RWPE1 (cell line): ENCODE measurements at places on chromosomes 2 and 18.

- no peak for DNase-seq
Measured at GRCh38 chr2:181123798-181124231, 143.4 kb downstream of the UBE2E3 start.

DNA sequence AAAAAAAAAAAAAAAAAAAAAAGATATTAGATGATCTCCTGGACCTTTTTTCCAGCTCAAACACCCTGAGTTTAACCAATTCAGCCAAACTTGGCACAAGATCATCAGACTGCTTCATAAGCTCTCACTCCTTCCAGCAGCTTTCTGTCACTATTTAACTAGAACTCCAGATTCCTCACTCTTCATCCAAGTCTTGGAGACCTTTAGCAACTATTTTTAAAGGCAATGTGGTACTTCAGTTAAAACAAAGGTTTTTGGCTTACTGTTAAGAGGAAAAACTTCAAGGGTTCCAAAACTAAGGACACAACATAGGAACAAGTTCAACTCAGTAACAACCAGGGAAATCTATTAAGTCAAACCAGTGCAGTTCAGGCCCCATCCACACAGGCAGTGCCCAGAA is 23.2 kb downstream of the LAMA1 start:
- no peak for DNase-seq

GRCh38 chr2:207939342-207940108 is 85.8 kb downstream of the PLEKHM3 start:
- peak; percentile 9 for DNase-seq

GRCh38 chr2:142100139-142100873 is 30.5 kb downstream of the LRP1B start:
- no peak for DNase-seq

GRCh38 chr2:162734866-162735265 is 103.7 kb downstream of the KCNH7 start:
- DNase-seq, result no peak

DNA sequence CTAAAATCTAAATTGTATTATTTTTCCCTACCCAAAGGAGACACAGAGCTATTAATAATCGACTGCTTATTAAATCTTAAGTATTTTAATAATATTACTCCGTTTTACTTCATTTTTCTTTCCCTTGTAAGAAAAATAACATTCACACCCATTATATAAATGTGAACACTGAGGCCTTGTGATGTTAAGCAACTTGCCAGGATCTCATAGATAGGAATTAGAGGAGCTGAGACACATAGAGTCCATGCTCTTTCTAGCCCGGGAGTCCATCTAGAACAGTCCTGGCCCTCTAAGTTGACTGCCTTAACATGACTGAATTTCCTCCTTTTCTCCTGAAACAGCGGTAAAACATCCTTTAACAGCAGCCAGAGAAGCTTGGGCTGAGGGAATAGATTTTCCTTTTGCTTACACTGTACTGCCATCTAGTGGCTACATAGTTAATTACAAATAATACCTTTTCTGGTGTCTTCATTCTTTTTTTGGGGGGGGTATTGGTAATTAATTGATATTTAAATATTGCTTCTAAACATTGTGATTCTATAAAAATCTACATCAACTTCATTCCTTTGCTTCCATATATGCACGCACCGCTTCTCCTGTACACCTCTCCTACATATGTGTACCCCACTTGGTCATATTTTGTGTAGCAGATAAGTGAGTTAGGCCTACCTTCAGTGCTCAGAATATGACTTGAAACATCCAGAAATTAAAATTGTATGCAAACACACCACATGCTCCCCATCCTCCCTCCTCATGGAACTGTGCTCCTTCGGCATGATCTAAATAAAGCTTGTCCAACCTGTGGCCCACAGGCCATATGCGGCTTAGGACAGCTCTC is 125.8 kb upstream of the HNMT start:
- DNase-seq, result peak; percentile 73

DNA sequence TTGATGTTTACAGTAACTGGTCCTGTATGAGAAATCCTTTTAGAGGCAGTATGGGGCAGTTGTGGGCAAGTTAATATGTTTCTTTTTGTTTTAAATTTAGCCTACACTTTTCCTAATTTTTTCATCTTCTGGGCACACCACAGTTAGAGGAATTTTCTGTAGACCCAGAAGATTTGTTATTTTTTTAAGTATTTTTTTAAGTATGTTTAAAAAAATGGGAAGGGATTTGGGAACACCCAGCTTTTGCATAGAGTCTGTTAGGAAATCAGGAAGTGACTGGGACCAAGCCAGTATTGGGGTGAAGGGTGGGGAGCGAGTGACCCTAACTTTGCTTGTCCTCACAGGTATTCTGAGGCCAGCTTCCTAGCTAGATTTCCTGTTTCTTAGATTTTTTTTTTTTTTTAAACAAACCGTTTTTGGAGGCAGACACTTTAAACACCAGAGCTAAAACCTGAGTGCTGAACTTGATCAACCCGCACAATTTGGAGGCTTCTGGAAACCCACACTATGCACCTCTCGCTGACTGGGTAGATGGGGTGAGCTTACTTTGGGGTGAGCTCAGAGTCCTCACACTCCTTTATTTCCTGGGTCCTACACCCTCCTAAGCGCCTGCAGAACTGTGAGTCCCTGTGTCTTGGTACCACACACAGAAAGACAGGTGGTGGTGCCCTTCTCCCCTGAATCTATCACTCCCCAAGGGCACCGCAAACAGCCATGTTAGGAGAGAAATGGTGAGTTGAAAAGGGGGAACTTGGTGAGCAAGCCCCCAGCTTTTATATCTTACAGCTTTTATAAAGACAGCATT is 5.2 kb downstream of the GATA6 start:
- no peak for DNase-seq

GRCh38 chr2:212299333-212299732 is 239.3 kb downstream of the ERBB4 start:
- no peak for DNase-seq

DNA sequence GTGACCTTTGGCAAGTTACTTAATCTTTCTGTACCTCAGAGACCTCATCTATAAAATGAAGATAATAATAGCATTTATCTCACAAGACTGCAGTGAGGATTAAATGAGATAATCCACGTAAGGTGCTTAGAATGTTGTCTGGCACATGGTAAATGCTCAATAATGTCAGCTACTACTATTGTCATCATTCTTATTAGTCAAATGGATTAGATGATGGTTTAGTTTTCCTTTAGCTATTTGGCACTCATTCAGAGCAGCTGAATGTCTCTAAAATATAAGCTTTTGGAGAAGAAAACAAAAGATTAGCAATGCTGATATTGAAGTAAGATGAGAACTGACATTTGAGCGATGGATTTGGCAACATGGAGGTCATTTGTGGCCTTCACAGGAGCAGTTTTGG is 125.1 kb downstream of the AQP4 start:
- DNase-seq, result no peak

DNA sequence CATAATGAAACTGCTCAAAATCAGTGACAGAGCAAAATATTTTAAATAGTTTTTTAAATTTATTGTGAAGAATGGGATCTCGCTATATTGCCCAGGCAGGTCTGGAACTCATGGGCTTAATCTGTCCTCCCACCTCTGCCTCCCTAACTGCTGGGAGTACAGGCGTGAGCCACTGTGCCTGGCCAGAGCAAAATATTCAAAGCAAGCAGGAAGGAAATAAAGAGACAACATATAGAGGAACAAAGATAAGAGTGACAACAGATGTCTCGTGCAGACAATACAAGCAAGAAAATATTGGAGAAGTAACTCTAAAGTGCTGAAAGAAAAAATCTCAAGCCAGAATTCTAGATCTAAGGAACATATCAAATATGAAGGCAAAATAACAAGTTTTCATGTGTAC is 5.0 kb upstream of the SCLY start:
- no peak for DNase-seq

DNA sequence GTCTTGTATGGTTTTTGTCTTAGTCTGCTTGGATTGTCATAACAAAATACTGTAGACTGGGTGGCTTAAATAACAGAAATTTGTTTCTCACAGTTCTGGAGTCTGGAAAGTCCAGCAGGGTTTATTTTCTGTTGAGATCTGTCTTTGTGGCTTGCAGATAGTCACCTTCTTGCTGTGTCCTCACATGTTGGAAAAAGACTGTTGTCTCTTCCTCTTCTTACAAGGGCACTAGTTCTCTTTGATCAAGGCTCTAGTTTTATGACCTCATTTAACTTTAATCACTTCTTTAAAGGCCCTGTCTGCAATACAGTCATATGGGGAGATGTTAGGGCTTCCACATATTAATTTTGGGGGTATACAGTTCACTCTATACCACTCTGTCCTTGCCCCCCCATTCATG is 56.5 kb downstream of the NBEAL1 start:
- no peak for DNase-seq

DNA sequence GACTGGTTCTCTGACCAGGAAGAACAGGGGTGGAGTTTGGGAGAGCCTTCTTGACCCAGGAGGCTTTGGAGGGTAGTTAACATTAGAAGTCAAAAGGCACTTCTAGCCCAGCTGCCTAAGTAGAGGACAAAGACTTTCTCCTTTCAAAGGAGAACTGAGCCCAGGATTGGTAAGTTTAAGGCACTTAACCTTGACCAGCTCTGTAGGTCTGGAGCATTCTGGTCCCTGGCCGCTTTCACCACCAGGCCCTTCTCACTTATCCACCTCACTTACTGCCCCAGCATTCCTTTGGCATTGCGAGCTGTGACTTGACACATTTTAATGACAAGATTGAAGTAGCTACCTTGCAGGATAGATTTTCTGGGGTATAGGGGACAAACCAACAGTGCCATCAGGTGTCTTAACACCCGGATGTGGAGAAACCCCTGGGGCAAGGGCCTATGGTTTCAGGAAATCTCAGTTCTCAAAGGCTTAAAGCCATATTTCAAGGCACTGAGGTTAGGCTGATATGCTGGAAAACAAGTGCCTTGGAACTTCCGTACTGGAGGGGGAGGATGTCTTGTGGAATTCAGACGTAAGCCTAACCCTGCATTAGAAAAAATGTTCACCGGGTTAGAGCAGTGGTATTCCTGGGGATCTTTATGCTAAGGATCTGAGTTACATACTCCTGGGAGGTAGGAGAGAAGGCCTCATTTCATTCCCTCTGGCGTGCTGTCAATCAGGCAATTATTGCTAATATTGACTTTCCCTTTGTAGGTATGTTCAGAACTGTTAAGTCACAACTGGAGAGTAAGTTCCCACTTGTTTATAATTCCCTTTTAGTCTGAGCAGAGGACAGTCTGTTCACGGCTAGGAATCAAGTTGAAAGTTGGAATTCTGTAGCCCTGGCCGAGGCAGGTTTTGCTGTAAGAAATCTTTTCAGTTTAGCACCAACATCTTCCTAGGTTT is 4.3 kb downstream of the C2orf68 start:
- no peak for DNase-seq

- no peak for DNase-seq
Measured at GRCh38 chr2:196962325-196962724, 35.8 kb upstream of the PGAP1 start.

DNA sequence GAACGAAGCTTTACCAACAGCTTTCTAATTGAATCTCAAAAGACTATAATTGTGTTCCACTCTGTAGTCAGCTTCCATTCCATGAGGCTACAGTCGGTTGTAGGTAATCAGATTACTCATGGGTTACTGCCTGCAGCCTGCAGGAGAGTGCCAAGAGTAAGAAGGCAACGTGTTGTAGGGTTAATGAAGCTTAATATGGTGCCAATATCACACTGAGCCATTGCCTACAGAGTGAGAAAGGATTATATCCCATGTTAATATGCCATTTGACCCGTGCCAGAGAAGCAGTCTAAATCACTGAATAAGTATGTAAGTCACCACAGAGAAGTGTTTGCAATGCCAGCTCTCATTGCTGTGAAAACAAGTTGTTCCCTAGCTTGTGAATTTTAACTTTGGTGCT is 734.5 kb upstream of the ACVR2A start:
- no peak for DNase-seq

DNA sequence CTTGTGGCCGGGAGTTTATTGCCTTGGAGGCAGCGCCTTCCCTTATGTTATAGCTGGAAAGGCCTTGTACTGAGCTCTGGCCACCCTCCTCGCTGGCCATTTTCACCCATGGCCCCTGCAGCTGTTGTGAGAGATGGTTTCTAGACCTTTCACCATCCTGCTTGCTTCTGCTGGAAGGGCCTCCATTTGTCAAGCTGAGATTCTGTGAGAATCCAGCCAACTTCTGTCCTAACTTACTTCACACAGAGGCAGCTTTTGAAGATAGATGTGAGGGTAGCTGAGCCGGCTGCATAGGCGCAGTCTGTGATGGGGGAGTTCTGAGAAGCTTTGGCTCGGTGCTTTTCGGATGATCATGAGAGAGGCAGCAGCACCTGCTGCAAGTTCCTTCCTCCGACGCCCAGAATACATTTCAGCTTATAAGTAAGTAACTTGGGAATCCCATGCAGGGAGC is 8.7 kb downstream of the CTIF start:
- no peak for DNase-seq

GRCh38 chr2:230908595-230909191 is 16.3 kb downstream of the GPR55 start:
- DNase-seq, result peak; percentile 72

GRCh38 chr2:193253014-193253530 is 1058.3 kb upstream of the TMEFF2 start:
- no peak for DNase-seq

DNA sequence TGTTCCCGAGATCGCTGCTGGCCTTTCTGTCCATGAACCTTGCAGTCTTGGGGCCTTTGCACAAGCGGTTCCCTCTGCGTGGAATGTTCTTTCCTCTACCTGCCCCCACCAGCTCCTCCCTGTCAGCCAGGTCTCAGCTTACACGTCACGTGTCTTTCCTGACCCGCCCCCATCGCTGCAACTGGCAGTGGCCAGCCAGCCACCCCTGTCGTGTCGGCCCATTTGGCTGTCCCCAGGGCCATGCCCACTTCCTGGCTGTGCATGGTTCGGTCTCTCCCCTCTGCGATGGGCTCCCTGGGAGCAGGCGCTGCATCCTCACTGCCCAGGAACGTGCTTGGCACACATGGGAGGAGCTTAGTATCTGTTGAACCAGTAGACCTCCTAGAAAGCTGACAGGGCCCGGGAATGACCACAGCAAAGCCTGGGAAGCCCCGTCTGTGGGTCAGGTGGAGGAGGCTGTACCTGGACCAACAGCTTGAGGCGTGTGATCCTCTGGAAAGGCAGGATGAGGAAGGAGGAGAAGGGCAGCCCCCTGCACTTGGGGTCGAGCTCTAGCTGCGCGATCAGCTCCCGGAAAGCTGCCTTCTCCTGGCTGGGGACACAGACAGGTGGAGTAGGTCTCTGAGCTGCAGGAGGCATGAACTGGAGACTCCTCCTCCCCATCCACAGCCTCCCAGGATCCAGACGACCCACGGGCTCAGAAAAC is 21.0 kb downstream of the SNORC start:
- DNase-seq, result peak; percentile 58
